Naive B cell (primary cell): ENCODE measurements at places on chromosomes 11 and 22. TPM values are rescaled to one million over a fixed set of nuclear protein-coding genes. Genes with fewer than 3 reads are reported as not detected.

The MRGPRX3 gene
- polyA plus RNA-seq: not detected

The IGF2 gene
- not detected for polyA plus RNA-seq

The WNT7B gene
- polyA plus RNA-seq: not detected

The FAM227A gene
- not detected for polyA plus RNA-seq

The SLC35F2 gene
- polyA plus RNA-seq: 25.2 TPM

The PTPRJ gene
- polyA plus RNA-seq: 12.3 TPM
